Ureter (tissue), 1 donor: ENCODE measurements at places on chromosomes 2 and 18. TPM values are rescaled to one million over a fixed set of nuclear protein-coding genes. Genes with fewer than 3 reads are reported as not detected.

DNA sequence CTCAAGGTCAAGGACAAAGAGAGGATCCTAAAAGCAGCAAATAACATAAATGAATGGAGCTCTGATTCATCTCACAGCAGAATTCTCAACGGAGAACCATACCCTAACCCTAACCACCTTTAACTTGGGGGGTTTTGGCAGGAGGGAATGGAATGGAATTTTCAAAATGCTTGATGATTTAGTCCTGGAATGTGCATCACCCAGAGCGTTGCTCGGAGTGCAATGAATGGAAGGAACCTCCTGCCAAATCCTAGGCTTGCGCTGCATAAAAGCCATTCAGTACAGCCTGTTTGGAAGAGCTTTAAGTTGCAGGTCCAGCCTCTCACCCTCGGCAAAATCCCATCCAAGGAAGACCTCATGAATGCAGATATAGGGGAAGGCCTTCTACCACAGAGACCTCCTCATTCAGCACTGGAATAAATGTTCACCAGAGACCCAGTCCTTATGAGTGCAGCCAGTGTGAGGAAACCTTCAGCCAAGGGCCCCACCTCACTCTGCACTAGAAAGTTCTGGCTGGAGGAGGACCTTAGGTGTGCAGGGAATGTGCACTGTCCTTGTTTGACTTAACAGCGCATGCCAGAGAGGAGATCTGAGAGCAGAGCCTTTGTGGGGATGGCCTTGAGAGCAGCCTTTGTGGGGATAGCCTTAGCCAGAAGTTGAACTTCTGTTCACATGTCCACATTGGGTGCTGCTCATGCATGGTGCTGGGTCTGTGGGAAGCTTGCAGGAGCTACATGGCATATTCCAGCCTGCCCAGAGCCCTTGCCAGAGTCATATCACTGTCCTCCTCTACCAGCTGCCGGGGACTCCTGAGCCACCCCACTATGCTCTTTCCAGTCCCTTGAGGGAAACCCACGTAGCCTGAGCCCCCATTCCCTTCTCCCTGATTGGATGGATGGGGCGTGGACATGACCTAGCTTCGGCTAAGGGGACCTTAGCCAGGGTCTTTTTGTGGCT, 30.5 kb downstream of the ASB1 start:
- no peak for DNase-seq

DNA sequence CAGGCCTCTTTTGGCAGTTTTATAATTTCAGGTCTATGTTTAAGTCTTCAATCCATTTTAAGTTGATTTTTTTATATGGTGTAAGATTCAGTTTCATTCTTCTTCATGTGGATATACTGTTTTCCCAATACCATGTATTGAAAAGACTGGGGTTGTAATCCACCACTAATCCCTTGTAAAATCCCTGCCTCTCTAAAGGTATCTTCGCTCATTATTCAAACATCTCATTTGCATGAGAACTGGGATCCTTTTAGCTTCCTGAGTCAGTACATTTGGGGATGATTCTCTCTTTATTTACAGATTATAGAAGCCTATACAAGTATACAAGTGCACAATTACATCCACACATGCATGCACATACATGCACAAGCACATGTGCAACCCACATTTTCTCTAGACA, 25.3 kb downstream of the DHRS9 start:
- no peak for DNase-seq

DNA sequence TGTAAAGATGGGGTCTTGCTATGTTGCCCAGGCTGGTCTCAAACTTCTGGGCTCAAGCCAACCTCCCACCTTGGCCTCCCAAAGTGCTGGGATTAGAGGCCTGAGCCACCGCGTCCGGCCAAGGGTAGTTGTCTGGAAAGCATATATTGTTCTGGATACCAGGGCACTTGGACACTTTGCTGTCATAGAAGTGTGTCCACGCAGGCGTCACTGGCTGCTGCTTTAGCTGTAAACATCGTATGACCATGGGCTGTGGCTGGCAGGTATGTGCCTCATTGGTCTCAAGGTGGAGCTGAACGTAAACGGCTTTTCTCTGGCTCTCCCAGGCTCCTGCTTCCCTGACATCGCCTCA, 3.2 kb upstream of the GPR35 start:
- no peak for DNase-seq

GRCh38 chr2:173075781-173076580, at the start of gene MAP3K20:
MAP3K20 (plus strand) TSS chr2:173075846; CDS start chr2:173091032, 15,186 bp downstream.
- peak; percentile 80 for DNase-seq

The KLHL30 gene
- 2.2 TPM for total RNA-seq

The DPP10 gene
- 1.0 TPM for total RNA-seq

- no peak for DNase-seq
These were observed 44.4 kb upstream of the AGPS start for GRCh38 chr2:177348118-177348654.

DNA sequence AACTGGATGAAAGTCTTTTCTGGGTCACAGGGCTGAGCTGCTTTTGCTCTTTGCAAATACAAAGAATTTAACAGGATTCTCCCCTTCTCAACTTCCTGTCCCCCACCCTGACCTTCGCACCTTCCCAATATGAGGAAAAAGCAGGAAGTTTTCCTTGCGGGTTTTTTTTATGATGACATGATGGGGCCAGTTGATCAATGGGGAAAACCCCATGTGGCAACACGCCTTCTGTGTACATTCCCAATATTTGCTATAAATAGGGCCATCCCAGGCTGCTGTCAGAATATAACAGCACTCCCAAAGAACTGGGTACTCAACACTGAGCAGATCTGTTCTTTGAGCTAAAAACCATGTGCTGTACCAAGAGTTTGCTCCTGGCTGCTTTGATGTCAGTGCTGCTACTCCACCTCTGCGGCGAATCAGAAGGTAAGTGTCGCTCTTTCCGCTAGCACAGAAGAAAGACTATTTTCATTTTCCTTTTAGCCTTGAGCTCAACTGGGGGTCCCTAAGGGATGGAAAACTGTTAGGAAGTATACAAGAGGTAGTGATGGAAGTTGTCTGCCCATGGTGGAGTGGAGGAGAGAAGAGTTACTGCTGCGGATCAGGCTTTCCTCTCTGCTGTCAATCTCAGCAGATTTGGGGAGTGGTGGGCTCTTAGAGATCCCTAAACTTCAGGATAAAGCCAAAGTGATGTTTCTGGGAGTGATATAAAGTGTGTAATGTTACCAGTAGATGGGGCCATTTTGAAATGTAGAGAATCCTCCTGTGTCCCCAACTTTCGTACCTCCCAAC, at the start of gene CCL20:
Gene CCL20 (plus strand): TSS at position 281 of the 792 bp plus-strand sequence. CDS start 70 bp downstream, at position 351.
- no peak for DNase-seq

DNA sequence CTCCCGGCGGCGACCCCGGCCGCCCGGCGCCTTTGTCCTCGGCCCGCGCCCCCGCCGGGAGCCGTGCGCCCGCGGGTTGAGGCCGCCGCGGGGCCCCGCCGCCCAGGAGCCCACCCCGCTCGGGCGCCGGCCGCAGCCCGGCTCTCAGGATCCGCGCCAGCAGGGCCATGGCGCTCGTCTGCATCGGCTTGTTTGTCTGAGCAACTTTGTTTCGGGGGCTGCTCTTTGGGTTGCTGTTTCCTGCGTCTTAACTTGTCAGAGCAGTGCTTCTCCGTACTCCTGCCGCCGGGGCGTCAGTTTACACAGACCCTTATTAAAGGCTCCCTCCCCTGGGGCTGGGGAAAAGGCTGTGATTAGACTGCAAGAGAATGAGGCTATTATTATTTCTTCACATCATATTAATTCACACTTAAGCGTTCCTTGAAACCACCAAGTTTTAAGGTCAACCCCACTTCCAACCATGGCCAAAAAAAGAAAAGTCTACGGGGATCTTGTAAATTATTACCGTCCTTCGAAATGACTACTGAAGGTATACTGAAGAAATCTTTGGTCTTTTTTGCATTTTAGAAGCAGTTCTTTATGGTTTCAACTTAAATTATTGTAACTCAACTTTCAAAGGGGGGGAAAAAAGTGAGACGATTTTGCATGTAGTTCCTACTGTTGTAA, at the start of gene CYP27C1:
Gene CYP27C1 (minus strand): TSS at position 198 of the 666 bp plus-strand sequence. CDS start 29 bp downstream, at position 169.
- DNase-seq, result no peak

The PLGLB1 gene
- total RNA-seq, result 1.7 TPM

The GALNT14 gene
- 7.0 TPM for total RNA-seq

The NCKAP5 gene
- 7.3 TPM for total RNA-seq

DNA sequence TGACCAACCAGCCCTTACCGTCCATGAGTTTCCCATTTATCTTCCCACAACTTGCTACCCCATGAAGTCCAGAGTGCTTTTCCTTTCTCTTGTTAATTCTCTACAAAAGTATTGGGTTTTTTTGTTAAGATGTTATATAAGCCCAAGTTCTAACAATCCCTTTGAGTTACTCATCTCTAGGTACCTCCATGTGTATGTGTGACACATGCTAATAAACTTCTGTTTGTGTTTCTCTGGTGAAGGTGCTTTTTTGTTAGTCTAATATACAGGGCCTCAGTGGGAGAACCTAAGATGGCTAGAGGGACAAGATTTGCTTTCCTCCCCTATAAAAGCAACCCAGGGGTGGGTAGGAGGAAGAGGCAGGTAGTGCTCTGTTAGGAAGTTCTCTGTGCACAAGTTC, 31.8 kb upstream of the RMDN2 start:
- DNase-seq, result no peak

GRCh38 chr2:18912225-18912888, 323.0 kb upstream of the NT5C1B start:
- DNase-seq, result no peak

- no peak for DNase-seq
These were observed 50.4 kb downstream of the CCDC93 start for GRCh38 chr2:117963446-117963845.

DNA sequence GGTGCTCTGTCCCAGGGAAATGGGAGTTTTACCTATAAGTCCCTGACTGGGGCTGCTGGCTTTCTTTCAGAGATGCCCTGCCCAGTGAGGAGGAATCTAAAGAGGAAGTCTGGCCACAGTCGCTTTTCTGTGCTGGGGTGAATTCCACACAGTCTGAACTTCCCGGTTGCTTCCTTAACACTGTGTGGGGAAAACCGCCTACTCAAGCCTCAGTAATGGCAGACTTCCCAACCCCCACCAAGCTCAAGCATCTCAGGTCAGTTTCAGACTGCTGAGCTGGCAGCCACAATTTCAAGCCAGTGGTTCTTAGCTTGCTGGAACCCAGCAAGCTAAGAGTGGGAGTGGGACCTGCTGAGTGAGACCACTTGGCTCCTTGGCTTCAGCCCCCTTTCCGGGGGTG, 54.9 kb downstream of the NUP35 start:
- no peak for DNase-seq

The HOXD13 gene
- not detected for total RNA-seq

The CCDC74B gene
- total RNA-seq, result 1.7 TPM

DNA sequence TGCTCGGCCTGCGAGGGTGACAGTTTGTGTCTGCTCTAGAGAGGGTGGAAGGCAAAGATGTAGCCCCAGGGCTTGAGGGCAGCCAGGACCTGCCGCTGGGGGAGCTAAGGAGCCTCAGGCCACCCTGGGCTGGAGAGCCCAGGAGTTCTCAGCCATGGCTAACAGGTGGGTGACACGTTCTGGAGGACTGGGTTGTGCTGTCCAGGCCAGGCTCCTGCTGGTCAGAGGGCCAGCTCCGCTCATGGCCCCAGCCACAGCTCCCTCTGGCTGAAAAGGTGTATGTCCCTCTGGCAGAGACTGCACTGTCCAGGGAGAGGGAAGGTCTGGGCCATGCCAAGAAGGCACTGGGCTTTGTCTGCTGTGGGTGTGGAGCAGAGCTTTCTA, 19.2 kb downstream of the TMEM185B start:
- no peak for DNase-seq

The ARHGEF33 gene
- total RNA-seq, result 0.68 TPM

DNA sequence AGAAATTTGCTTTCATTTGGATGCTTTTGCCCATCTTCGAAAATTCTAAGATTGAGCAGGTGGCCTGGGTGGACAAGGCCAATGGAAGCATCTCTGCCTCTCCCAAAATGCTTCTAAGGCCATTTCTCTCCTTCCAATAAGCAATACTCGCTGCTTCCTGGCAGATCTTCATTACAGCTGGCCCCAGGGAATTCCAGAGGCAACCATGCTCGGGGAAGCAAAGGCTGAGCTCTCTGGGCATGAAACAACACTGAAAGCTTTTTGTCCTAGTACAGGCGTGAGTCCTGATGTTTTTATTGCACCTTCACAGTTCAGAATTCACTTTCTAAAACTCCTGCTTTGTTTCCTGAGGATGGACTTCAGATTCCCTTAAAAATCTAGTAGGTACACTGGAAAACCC, 11.8 kb upstream of the NEDD4L start:
- DNase-seq, result no peak

GRCh38 chr2:160399880-160400279, 93.7 kb downstream of the RBMS1 start:
- no peak for DNase-seq

The HES6 gene
- total RNA-seq, result 3.4 TPM

DNA sequence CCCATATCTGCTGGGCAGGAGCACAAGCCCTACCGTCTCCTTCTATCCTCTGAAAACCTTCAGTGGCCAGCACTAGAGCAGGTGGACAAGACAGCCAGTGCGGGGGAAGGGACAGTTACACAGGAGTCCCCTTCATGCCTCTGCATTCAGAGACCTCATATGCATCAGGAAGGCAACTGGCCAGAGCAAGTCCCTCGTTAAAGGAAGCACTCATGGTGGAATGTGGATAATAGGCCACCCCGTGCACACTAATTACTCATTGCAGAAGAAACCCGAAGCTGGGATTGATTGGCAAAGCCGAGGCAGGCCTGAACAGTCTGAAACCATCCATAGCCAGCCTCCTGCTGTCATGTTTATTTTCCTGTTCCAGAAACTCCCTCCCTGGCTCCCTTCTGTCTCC, 11.2 kb downstream of the KIAA2012 start:
- DNase-seq, result no peak

GRCh38 chr2:74199275-74199701, 873 bp downstream of the MTHFD2 start:
- DNase-seq, result no peak
